ENCODE measurements at places on chromosomes 11 and 22. TPM values are rescaled to one million over a fixed set of nuclear protein-coding genes. Genes with fewer than 3 reads are reported as not detected.

Gene DSCAML1
- polyA plus RNA-seq = 2.7 TPM

DNA sequence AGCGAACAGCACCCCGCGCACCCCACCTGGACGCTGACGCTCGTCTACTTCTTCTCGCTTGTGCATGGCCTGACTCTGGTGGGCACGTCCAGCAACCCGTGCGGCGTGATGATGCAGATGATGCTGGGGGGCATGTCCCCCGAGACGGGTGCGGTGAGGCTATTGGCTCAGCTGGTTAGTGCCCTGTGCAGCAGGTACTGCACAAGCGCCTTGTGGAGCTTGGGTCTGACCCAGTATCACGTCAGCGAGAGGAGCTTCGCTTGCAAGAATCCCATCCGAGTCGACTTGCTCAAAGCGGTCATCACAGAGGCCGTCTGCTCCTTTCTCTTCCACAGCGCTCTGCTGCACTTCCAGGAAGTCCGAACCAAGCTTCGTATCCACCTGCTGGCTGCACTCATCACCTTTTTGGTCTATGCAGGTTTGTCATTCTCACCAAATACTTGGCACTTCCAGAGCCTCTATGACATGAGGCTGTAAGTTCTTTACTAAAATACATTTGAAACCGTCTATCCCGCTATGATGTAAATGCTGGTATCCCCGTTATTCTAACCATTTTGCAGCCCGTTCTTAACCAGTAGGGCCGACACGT, 535 bp downstream of the AQP11 start:
- DNase-seq = peak; percentile 33

- no peak for DNase-seq
Observed at GRCh38 chr11:112996994-112997393, 35.8 kb downstream of the NCAM1 start.

- DNase-seq = no peak
Observed at GRCh38 chr11:103947546-103947919, 88.9 kb upstream of the DDI1 start.

DNA sequence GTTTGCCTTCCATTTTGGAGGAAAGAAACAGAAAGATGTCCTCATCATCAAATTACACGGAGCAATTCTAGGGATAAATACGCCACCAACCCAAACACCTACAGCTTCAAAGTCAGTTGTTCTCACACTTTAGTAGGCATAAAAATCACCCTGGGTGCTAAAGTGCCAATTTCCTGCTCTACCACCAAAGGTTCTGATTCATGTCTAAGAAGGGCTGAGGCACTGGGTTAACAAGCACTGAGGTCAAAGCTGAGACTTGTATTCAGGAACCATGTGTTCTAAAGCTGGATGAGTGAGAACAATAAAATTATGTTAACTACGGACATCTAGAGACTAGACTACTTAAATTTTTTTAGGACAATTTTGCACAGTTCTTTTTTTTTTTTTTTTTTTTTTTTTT, 127.6 kb downstream of the MPPED2 start:
- no peak for DNase-seq

GRCh38 chr11:44600261-44600660, 34.8 kb downstream of the CD82 start:
- DNase-seq = no peak

Measured in renal cortex interstitium (tissue), 15 donors.